Heart left ventricle (tissue), 16 donors: ENCODE measurements at places on chromosomes 13 and 19. TPM values are rescaled to one million over a fixed set of nuclear protein-coding genes. Genes with fewer than 3 reads are reported as not detected.
A peak's percentile ranks its signal among the peaks of the same experiment; 100 is the strongest.

- peak overlapping the region; percentile 36 for H3K4me3 ChIP-seq
- H3K36me3 ChIP-seq: no peaks in the 10 kb centered on the region
- H3K27me3 ChIP-seq: peaks cover 71% of the 10 kb centered on the region
- no peak overlapping the region for H3K27ac ChIP-seq
Measured at GRCh38 chr13:112066624-112067004, 335 bp upstream of the SOX1 start.

DNA sequence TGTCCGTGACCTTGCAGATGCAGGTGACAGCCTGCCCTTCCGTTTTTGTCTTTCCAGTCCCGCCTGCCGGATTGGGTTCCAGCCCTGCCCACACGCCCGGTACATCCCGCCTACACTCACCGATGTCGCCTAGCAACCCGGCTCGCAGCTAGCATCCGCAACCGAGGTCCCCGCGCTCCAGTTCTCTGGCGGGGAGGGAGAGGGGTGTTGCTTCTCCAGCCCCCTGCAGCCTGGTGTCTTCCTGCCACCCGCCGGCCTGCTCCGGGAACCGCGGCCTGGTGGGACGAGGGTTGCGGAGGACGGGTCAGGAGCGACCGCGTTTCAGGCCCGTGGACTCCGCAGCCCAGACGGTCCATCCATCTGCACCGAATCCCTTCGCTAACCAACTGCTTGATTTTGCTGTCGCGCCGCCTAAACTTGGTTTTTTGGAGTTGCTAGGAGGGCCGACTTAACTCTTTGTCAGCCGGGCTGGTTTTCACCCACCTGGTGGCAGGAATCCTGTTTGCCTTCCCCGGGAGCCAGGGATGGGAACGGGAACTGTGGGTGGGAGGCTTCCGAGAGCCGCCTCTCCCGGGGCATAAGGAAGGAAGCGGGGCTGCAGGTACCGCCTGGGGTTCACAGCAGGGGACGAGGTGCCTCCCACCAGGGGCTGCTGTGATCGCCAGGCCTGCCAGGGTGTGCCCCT lies 15.4 kb upstream of the MATK start:
- no peak overlapping the region for H3K27ac ChIP-seq
- DNase-seq: peak; percentile 74
- no peaks in the 10 kb centered on the region for H3K4me1 ChIP-seq
- no peaks in the 10 kb centered on the region for H3K36me3 ChIP-seq

DNA sequence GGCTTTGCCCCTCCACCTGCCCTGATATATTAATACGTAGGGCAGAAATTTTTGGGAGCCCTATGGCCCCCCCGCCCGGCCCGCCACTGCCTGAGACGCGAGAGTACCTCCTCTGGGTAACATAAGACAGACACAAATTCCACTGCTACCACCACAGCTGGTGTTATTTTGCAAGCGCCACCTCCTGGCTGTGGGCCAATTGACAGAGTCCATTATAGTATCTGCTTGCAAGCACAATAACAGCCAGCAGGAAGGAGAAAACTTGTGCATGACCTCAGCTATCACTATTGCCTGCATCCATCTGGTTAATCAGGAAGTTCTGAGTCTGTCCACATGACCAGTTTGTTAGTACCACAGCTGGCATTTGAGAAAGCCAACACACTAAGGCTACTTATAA lies 25.3 kb upstream of the OR10H2 start:
- peak; percentile 92 for DNase-seq
- peaks cover 12% of the 10 kb centered on the region for H3K4me1 ChIP-seq
- H3K27me3 ChIP-seq: no peaks in the 10 kb centered on the region

URAD gene
- total RNA-seq: not detected

DNA sequence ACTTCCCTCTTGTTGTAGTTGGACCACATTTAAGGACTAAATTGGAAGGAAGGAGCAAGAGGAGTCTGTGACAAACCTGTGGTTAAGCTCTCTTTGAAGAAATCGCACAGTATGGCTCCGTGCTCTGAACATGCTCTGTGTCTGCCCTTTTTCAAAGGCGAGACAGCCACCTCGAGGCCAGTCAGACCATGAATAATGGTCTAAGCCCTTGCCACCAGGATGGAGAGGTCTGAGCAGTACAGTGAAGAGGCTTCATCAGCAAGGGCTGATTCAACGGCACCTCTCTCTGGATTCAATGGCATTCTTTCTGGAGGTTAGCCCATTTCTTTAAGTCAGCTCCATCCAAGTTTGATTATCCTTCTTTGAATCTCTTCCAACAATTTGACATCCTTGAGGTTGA lies 30.9 kb downstream of the FAM216B start:
- H3K4me3 ChIP-seq: no peak overlapping the region
- no peak for DNase-seq
- no peak overlapping the region for H3K27ac ChIP-seq
- no peaks in the 10 kb centered on the region for H3K4me1 ChIP-seq
- H3K27me3 ChIP-seq: no peaks in the 10 kb centered on the region

DNA sequence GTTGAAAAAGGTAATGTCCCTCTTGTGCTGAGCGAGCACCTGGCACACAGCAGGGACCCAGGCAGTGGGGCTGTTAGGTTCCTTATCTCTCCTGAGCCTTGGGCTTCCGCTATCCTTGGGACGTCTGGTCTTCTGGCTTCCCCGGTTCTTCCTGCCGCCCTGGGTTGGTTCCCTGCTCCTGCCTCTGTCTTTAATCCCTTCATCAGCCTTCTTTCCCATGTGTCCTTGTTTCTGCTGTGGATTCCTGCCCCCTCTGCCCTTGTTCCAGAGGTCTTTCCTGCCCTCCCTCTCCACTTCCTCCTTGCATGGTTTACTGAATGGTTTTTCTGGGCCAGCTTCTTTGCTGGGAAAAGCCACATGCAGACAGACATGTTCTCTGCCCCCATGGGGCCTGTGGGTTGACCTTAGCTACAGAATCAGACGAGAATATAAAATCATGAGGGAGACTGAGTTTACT lies 2.6 kb downstream of the EPN1 start:
- no peaks in the 10 kb centered on the region for H3K27me3 ChIP-seq
- H3K4me3 ChIP-seq: no peak overlapping the region
- DNase-seq: no peak
- peaks cover 23% of the 10 kb centered on the region for H3K4me1 ChIP-seq
- H3K36me3 ChIP-seq: peaks cover 57% of the 10 kb centered on the region

DNA sequence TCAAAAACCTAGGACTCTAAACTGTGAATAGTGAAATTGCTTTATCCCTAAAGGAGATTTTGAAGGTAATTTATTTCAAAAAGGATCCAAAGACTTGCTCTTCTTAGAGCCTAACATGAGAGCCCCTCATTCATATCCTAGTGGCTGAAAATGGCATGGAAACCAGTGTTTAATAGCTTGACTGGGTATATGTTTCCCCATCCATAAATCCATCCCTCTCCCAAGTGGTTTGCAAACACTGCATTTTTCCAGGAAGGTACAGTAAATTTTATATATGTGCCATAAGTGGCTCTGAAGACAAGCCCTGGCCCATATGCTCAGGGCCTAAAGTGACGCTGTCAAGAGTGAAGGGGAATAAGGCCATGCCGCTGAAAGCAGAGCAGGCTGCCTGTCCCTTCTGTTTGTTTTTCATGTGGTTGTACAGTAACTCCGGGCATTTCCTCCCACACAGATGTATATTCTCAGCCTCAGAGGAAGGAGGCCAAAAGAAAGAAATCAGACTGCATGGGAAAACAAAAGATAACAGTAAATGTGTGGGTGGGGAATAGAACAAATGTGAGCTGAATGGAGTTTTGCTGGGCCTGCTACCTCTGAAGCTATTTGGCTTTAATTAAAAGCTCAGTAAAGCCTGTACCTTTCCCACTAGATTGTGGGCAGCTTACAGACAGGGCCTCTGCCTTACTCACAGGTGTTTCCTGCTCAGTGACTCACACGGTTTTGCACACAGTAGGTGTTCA lies 181.9 kb downstream of the PCDH9 start:
- no peaks in the 10 kb centered on the region for H3K4me1 ChIP-seq
- no peak overlapping the region for H3K4me3 ChIP-seq
- no peak for DNase-seq
- no peaks in the 10 kb centered on the region for H3K27me3 ChIP-seq
- H3K36me3 ChIP-seq: no peaks in the 10 kb centered on the region

DNA sequence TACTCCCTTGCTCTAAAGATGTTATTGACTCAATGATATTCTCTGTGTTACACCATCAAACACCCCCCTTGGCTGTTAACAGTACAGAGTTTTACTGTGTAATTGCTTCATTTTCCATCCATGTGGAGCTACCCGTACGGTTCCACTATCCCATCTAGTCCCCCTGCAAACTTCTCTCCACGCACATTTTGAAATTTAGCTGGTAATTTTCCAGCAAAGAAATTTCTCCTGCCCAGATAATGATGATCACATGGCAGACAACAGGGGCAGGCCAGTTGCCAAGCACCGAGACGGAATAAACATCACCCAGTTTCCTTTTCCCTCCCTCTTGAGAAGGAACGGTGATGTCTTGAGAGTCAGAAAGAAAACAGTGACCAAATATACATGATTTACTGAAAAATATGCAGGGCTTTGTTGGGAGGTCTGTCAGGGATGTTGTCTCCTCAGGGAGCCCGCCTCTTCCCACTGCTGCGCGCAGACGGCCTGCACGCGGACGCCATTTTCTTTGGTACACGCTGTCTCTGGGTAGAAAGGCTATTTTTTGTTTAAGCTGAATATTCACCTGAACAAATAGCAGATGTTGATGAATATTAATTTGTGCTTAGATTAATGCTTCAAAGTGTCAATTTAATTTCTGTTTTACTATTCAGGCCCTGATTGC lies 109.9 kb downstream of the OLFM4 start:
- H3K4me3 ChIP-seq: peak overlapping the region; percentile 29
- no peaks in the 10 kb centered on the region for H3K4me1 ChIP-seq
- no peaks in the 10 kb centered on the region for H3K36me3 ChIP-seq
- no peak overlapping the region for H3K27ac ChIP-seq

- H3K4me3 ChIP-seq: no peak overlapping the region
- DNase-seq: no peak
- no peaks in the 10 kb centered on the region for H3K4me1 ChIP-seq
- no peaks in the 10 kb centered on the region for H3K27me3 ChIP-seq
- no peak overlapping the region for H3K27ac ChIP-seq
- H3K36me3 ChIP-seq: no peaks in the 10 kb centered on the region
Measured at GRCh38 chr13:84912720-84913119, 886.5 kb downstream of the SLITRK6 start.
